ENCODE measurements at places on chromosomes 5 and 9. TPM values are rescaled to one million over a fixed set of nuclear protein-coding genes. Genes with fewer than 3 reads are reported as not detected.

ACOT12 gene
- not detected for total RNA-seq

JAKMIP2 gene
- total RNA-seq = 0.60 TPM

DNA sequence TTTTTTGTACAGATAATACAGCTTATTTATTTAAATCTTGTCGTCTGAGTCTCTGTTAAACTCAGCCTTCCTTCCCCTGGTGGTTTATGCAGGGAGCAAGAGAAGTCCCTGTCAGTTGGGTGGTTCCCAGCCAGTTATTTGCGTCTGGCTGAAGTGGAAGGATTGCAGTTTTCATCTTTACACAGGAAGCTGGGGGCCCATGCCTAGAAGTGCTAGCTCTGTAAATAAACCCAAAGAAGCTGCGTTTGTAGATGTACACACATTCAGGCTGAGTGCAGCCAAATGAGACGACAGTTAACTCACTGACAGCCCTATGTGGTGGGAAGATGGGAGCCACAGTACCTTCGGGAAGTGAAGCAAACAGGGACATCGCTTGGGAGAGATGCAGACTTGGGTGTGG is 122.1 kb downstream of the SAXO1 start:
- no peak for DNase-seq

DNA sequence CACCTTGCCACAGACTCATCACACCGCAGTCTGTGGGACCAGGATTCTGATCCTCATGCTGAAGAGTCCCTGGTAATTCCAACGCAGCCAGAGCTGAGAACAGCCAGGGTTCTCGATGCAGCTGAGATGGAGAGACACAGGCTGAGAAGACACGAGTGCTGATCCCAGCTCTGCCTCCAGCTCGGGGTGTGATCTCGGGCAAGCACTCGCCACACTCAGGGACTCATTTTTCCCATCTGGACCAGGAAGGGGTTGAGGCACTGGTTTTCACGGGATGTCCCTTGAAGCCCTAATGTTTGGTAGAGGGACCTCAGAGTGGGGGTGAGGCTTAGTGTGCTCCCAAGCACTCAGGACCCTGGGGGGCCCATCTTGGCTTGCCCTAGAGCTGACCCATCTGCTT is 200.4 kb downstream of the CDK5RAP2 start:
- DNase-seq = no peak

GRCh38 chr9:81814794-81815464 is 113.3 kb upstream of the SPATA31D4 start:
- DNase-seq = no peak

DNA sequence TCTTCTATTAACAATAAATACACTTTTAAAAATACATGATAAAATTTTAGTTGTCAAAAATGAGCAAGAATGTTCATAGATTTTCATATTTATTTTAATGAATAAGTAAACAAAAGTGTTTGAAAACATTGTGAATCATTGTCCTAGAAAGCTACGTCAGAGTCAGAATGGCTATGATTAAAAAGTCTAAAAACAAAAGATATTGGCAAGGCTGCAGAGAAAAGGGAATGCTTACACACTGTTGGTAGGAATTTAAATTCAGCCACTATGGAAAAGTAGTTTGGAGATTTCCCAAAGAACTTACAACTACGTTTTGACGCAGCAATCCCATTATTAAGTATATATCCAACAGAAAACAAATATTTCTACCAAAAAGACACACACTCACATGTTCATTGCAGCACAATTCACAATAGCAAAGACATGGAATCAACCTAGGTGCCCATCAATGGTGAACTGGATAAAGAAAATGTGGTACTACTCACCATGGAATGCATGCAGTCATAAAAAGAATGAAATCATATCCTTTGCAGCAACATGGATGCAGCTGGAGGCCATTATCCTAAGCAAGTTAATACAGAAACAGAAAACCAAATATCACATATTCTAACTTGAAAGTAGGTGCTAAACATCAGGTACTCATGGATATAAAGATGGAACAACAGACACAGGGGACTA is 49.2 kb upstream of the FBXL17 start:
- no peak for DNase-seq

DNA sequence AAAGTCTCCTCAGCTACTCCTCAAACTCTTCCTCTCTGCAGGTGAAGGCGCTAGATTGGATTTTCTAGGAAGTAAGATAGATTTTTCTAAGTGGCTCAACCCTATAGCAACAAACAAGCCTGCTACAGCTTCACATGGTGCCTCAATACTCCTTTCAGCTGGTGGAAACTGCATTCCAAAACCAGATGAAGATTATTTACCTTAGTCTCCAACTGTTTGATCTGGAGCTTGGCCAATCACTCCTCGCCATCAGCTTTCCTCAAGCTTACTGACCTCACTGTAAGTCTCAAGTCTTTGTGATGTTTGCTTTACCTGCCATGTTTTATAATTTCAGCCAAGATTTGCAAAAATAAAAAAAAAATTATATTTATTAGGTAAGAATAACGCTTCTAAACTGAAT is 622.4 kb downstream of the CHSY3 start:
- DNase-seq = no peak

DNA sequence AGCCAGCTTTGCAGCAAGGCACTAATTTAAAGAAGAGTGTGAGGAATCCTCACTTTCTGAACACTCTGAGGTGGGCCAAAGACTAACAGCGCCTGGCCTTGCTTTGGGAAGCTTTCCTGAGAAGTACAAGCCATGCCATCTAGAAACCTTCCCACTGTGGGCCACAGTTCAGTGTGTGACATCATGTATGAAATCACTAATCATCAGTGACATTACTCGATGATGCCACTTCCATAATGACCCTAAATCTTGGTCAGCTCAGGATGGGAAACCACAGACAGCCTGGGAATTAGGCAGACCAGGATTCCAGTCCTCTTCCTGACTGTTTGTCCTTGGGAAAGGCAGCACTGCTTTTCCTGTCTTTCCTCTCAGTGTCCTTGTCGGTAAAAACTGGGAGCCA is 54.2 kb upstream of the HSPA9 start:
- DNase-seq = no peak

DNA sequence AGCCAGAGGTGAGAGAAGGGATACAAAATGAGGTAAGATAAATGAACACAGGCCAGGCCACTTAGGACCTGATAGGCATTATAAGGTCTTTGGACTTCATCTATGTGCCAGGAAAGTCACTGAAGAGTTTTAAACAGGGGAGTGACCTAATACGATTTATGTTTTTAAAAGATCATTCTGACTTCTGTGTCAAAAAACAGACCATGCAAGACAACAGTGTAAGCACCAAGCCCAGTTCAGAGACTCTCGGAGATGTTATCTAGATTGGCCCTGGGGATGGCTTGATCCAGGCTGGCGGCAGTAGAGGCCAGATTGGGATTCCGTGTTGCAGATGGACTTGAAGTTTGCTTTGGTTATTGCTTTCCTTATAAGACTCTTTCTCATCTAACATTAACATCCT is 43.0 kb upstream of the DPYSL3 start:
- no peak for DNase-seq

Measured in activated naive CD4-positive, alpha-beta T cell treated with anti-CD3 and anti-CD28 coated beads, Interleukin-2, amount 50 U/mL, for 72 hours (primary cell).